ENCODE measurements at places on chromosomes 2 and 18. TPM values are rescaled to one million over a fixed set of nuclear protein-coding genes. Genes with fewer than 3 reads are reported as not detected.

DNA sequence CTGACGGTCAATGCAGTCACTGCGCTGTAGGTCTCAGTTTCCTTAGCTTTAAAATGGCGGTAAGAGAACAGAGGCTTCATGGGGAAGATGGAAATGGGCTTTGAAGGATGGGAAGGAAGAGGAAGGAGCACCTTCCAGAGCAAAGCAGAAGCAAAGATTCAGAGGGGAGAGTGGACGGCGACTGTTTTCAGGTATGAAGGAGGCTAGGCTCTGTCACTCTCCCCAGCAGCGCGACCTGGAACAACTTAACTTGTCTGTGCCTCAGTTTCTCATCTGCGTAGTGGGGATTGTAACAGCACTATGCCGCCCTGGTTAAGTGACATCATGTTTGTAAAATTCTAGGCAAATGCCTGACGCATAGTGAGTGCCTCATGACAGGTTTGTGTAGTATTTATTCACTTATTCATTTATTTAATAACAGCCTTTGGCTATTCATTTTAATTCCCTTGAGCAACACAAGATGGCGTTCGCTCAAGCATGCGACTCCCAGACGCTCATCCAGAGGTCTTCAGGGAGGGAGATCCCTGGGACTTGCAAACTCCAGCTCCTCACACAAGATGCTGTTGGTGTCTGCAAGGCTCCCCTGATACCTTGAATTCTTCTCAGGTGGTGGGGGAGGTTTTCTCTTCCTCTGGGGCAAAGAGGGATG, 336.3 kb downstream of the DYSF start:
- H3K36me3 ChIP-seq, result no peaks in the 10 kb centered on the region
- no peaks in the 10 kb centered on the region for H3K27me3 ChIP-seq
- DNase-seq, result no peak
- H3K27ac ChIP-seq, result no peak overlapping the region

DNA sequence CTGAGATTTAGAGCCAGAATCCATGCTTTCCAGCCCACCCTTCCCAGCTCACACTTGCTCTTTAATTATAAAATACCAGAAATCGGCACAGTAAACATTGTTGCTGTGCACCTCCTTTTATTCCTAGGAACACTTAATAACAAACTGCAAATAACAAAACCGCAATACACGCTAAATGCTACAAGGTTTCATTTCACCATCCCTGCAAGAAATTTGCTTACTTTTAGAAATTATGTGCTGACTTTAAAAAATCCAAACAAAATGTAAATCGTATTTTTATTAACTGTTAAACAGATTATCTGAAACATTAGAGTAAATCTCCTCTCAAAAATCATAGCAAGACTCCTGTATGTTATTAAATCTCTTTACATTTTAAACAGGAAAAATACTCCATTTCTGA, 79.3 kb downstream of the TCF4 start:
- H3K4me3 ChIP-seq, result no peak overlapping the region
- H3K36me3 ChIP-seq, result no peaks in the 10 kb centered on the region
- peaks cover 5% of the 10 kb centered on the region for H3K4me1 ChIP-seq
- DNase-seq, result no peak
- no peak overlapping the region for H3K27ac ChIP-seq

GRCh38 chr2:150404147-150404546, 83.3 kb downstream of the RND3 start:
- H3K36me3 ChIP-seq, result no peaks in the 10 kb centered on the region
- H3K27me3 ChIP-seq, result no peaks in the 10 kb centered on the region
- no peak overlapping the region for H3K4me3 ChIP-seq
- H3K27ac ChIP-seq, result no peak overlapping the region
- DNase-seq, result no peak

- no peaks in the 10 kb centered on the region for H3K4me1 ChIP-seq
- no peak overlapping the region for H3K4me3 ChIP-seq
- DNase-seq, result no peak
Measured at GRCh38 chr2:108978709-108979111, 10.3 kb downstream of the EDAR start.

DNA sequence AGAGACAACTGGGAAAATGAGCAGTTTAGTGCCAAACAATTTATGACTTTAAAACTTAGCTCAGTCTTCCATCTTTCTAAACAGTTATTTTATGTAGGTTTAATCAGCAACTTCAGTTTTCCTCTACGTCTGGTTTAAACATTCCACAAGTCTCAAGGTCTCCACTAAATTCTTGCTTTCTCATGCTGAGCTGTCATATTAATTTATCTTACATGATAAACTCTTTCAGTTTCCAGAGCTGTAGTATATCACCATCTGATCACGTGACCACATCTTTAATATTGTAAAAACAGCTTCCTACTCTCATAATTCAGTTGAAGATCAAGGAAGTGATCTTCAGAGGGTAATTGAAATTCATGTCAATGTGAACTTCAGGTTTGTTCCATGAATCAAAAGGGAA, 158.6 kb downstream of the ZNF804A start:
- H3K4me3 ChIP-seq, result no peak overlapping the region
- H3K4me1 ChIP-seq, result no peaks in the 10 kb centered on the region
- no peaks in the 10 kb centered on the region for H3K36me3 ChIP-seq
- no peaks in the 10 kb centered on the region for H3K27me3 ChIP-seq
- no peak for DNase-seq
- H3K27ac ChIP-seq, result no peak overlapping the region

DNA sequence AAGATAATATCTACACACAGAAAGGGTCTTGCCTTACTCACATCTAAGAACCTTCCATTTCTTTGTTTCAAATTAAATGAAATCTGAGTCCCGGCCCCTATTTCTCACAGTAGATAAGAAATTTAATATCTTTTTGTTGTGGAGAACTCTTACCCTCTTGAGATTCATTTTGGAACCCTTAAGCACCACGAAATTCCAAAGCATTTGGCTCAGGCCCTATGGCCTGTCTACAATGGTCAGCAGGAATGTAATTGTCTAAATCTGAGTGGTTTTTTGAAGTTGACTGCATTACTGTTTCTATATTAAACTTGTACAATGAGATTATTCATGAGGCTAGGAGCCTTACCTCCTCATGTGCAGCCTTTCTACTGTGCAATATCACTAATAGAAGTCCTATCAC, 723.3 kb downstream of the TSN start:
- H3K4me3 ChIP-seq, result no peak overlapping the region
- no peaks in the 10 kb centered on the region for H3K4me1 ChIP-seq
- H3K27ac ChIP-seq, result no peak overlapping the region

- H3K4me3 ChIP-seq, result no peak overlapping the region
- no peaks in the 10 kb centered on the region for H3K36me3 ChIP-seq
- no peak overlapping the region for H3K27ac ChIP-seq
- DNase-seq, result no peak
- H3K27me3 ChIP-seq, result no peaks in the 10 kb centered on the region
Measured at GRCh38 chr2:162919111-162919510, 80.5 kb upstream of the KCNH7 start.

GRCh38 chr2:204691911-204692510, 146.7 kb downstream of the PARD3B start:
- H3K27me3 ChIP-seq, result no peaks in the 10 kb centered on the region
- H3K36me3 ChIP-seq, result no peaks in the 10 kb centered on the region
- DNase-seq, result no peak
- no peak overlapping the region for H3K4me3 ChIP-seq
- H3K4me1 ChIP-seq, result no peaks in the 10 kb centered on the region

- no peaks in the 10 kb centered on the region for H3K27me3 ChIP-seq
- H3K4me1 ChIP-seq, result no peaks in the 10 kb centered on the region
- no peak overlapping the region for H3K27ac ChIP-seq
- DNase-seq, result no peak
- H3K36me3 ChIP-seq, result no peaks in the 10 kb centered on the region
Measured at GRCh38 chr2:112885506-112885902, 25.5 kb upstream of the IL37 start.

DNA sequence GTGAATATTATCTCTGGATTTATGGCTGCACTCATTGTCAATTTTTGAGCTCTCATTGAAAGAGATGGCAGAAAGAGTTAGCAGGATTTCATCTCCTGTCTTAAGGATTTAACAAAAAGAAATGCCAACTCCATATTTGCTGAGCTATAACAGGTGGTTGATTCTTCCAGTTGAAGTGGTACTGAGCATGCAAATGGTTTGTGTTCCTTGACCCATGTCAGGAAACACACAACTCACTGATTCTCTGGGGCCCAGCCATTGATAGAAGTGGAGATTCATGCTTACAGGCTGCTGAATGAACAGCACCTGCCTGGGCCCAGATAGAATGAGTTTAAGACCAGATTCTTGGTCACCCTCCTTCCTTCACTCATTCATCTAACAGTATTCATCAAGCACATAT, 128.8 kb downstream of the CERS6 start:
- no peak for DNase-seq
- H3K27ac ChIP-seq, result no peak overlapping the region
- H3K36me3 ChIP-seq, result no peaks in the 10 kb centered on the region
- H3K27me3 ChIP-seq, result no peaks in the 10 kb centered on the region
- no peak overlapping the region for H3K4me3 ChIP-seq
- no peaks in the 10 kb centered on the region for H3K4me1 ChIP-seq

GRCh38 chr2:174124181-174124580, 124.2 kb downstream of the OLA1 start:
- DNase-seq, result no peak
- H3K4me3 ChIP-seq, result no peak overlapping the region

GRCh38 chr18:23458830-23459529, 5.9 kb downstream of the RIOK3 start:
- no peak for DNase-seq
- no peaks in the 10 kb centered on the region for H3K4me1 ChIP-seq
- no peak overlapping the region for H3K4me3 ChIP-seq
- H3K27ac ChIP-seq, result no peak overlapping the region
- H3K36me3 ChIP-seq, result no peaks in the 10 kb centered on the region
- no peaks in the 10 kb centered on the region for H3K27me3 ChIP-seq

- DNase-seq, result peak; percentile 70
- H3K4me3 ChIP-seq, result no peak overlapping the region
Measured at GRCh38 chr2:199303728-199304177, 154.0 kb downstream of the SATB2 start.

DNA sequence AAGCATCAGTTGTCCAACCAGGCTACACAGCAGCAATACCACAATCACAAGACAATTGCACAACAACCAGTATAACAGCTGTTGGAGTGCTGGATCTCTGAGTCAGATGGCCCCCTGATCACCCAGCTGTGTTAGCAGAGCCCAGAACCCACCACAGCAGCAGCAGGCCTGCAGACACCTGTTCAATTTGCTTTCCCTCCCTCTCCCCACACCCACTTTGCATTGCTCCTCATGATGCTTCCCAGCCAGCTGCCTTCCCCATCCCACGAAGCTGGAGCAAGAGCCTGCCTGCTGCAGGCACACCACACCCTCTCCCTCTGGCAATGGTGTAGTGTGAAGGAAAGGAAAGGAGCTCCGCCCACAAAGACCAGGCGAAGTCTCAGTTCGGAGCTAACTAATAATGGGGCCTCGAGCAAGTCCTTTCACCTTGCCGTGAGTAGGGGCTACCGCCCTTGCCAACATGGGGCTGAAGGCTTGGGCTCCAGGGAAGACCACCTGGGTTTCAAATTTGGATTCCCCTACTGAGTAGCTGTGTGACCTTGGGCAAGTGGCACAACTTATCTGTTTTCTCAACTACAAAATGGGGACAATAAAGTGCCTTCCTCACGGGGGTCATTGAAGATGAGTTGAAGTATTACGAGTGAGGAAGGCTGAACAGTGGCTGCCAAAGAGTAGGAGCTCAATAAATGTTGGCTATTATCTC, 19.4 kb upstream of the ZBTB7C start:
- H3K36me3 ChIP-seq, result no peaks in the 10 kb centered on the region
- no peaks in the 10 kb centered on the region for H3K4me1 ChIP-seq
- no peak for DNase-seq

DNA sequence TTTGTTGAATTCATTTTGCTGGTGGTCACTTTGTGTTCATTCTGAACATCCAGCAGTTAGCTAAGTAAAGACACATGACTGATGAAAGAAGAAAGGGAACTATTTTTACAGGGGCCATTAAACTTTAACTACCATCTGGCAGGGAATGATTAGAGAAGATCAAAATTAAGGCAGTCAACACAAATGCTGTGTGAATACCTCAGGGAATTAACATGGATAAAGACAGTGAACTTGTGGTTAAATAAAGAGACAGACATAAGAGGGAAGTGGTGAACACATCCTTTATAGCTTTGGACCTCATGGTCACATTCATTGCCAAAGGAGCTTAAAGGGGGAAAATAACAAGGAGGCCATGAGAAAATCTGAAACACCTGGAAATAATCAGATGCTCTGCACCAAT, 52.6 kb upstream of the ATP5MC3 start:
- no peaks in the 10 kb centered on the region for H3K4me1 ChIP-seq
- no peak overlapping the region for H3K4me3 ChIP-seq
- DNase-seq, result no peak

DNA sequence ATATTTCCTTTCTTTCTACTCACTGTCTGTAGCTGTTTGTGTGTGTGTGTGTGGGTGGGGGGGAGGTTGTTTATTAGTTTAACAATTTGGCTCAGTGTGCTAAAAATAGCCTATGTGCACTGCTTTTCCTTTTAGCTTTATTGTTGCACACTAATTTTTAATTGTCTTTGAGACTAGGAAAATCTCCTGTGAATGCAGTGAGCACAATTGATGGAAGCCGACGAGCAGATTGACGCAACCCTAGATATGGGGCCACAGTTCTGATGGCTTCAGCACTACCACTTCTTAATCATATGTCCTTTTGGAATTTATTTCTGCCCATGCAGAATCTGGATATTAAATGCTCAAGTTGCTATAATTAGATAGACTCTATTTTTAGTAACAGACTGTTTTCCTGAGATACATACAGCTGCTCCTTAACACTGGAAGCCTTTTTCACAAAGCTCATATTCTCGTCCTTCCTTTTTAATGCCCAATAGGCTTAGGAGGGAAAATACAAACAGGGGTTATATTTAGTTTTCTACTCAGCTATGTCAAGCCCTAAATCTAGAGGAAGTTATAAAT, 109.1 kb downstream of the IRS1 start:
- H3K27ac ChIP-seq, result no peak overlapping the region
- no peak for DNase-seq
- no peaks in the 10 kb centered on the region for H3K27me3 ChIP-seq
- H3K4me3 ChIP-seq, result no peak overlapping the region

DNA sequence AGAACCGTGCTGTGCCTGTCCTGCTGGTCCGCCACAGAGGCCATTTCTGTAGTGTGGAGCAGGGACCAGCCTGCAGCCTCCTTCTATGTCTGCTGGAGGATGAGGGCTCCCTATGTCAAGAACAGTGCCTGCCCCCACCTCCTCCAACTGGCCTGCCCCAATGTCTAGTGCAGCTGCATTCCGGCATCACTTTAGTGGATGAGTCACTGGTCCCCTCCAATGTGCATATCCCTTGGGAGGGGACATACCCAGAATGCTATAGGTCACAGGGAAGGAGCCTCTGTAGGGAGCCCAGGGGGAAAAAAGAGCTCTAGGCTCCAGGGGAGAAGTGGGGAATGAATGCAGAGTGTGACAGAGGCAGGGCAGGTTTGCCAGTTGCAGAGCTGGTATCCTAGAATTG, 219.6 kb downstream of the CELF4 start:
- no peaks in the 10 kb centered on the region for H3K4me1 ChIP-seq
- no peaks in the 10 kb centered on the region for H3K36me3 ChIP-seq
- DNase-seq, result no peak
- no peak overlapping the region for H3K4me3 ChIP-seq
- H3K27ac ChIP-seq, result no peak overlapping the region

Gene CDH19
- 9.6 TPM for total RNA-seq

Gene RAB31
- total RNA-seq, result 107 TPM

Gene PRSS56
- total RNA-seq, result not detected

Gene ZNF516
- total RNA-seq, result 55.6 TPM

Gene REL
- total RNA-seq, result 23.8 TPM

Gene MOGAT1
- total RNA-seq, result not detected

Gene TAF4B
- 3.9 TPM for total RNA-seq

Gene UGT1A1
- not detected for total RNA-seq

Data from aorta (tissue), 5 donors.